ENCODE measurements at places on chromosomes 11 and 22.
A peak's percentile ranks its signal among the peaks of the same experiment; 100 is the strongest.

DNA sequence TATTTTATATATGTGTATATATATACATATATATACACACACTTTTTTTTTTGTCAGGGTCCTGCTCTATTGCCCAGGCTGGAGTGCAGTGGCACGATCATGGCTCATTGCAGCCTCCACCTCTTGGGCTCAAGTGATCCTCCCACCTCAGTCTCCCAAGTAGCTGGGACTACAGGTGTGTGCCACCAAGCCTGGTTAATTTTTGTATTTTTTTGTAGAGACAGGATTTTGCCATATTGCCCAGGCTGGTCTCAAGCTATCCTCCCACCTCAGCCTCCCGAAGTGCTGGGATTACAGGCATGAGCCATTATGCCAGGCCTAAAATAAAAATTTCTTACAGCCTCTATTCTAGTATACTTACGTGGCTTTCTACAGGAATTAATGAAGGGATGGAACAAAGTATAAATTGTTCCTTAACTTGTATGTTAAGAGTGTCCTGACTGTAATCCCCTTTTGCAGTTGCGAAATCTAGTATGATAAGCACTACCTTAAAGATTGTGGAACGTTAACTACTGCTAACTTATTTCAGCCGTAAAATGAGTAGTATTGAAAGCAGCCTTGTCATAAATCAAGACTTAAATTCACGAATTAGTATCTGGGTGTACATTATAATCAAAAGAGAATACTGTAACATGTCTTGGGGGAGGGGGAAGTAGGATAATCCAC is 2.1 kb downstream of the TRAF6 start:
- DNase-seq: no peak

DNA sequence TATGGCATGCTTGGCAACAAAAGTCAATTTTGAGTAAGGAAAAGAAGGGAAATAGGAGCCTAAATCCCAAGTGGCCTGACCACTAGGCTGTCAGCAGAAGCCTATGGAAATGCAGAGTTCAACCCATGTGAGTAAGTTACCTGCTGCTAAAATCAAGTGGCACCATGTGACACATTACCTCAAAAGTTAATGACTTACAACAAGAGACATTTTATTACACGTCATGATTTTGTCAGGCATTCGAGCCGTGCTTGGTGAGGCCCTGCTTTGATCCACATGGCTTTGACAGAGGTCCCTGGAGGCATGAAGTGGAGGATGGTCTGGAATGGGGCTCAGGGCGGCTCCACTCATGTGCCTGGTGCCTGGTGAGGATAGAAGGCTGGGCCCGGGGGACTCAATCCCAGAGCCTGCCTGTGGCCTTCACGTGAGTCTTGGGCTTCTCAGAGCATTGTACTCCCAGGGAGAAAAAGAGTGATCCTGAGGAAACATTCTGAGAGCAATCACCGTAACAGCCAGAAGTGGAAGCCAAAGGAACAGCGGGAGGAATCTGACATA is 339.1 kb upstream of the B3GAT1 start:
- no peak for DNase-seq

GRCh38 chr11:106061249-106061784 is 15.8 kb downstream of the KBTBD3 start:
- DNase-seq: no peak

DNA sequence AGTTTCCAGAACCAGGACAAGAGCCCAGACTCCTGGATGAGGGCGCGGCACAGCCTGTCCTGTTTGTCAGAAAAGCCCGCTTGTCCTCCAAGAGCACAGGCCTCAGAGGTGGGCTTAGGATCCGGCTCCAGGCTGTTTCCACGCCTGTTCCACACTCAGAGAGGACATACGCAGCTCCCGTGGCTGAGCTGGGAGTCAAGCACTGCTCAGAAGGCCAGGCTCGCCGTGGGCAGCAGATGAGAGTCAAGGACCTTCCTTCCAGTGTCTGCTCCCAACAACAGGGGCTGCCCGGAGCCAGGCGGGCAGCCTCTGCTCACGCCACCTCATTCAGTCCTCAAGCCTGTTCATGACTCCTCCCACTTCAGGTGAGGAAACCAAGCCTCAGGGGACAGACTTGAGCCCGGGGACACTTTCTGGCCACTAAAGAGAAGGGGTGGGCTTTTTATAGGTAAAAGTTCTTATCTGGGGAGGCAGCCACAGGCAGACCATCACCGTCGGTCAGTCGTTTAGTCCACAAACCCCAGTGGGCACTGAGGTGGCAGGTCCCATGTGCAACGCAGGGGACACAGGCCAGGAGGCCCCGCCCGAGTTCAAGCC is 3.8 kb downstream of the CYB5R3 start:
- DNase-seq: no peak

DNA sequence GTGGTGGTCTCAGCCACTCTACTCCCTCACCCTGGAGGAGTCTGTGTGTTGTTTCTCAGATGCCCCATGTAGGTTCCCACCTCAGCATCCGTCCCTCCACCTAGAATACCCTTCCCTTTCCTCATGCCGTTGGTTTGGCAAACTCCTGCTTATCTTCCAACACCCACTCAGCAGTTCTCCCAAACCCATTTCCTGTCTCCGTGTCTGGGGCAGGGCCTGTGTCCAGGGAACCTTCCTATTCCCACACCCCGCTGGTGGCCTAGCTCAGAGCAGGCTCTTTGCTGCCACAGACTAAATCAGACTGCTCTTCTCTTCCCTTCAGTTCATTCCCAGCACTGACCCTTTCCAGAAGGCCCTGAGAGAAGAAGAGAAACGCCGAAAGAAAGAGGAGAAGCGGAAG is 7.5 kb upstream of the SREBF2 start:
- no peak for DNase-seq

DNA sequence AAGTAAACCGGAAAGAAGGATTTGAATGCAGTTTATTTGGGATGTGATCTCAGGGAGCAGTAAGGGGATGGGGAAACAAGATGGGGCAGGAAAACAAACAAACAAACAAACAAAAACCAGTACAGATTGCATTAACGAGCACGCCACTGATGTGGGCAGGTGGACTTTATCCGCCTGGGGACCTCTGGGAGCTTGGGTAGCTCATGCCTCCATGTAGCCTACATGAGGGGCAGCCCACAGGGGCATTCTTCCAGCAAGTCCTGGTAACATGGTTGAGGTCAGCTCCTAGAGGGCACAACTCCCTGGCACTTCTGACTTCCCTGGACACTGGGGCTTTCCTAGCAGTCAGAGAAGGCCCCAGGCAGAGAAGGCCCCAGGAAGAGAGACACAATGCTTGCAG is 38.6 kb downstream of the C11orf96 start:
- no peak for DNase-seq

DNA sequence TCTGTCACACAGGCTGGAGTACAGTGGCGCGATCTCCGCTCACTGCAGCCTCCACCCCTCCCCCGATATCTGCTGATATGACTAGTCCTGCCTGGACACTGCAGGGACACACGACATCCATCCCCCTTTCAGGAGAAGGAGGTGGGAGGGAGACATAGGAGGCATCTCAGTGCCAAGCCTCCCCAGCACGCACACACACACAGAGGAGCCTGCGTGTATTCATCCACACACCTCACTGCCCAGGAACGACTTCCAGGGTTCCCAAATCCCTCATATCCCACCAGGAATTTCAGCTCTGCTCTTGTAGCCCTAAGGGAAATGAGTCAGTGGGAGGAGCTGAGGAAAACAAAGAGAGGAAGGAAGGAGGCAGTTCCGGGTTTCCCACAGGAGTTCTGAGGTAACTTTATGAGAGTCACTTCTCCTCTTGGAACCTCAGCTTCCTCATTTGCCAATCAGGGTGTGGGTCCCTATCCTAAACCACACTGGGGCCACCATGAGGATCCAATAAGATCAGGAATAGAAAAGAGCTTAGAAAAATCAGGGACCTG is 37.2 kb upstream of the ACER3 start:
- no peak for DNase-seq

DNA sequence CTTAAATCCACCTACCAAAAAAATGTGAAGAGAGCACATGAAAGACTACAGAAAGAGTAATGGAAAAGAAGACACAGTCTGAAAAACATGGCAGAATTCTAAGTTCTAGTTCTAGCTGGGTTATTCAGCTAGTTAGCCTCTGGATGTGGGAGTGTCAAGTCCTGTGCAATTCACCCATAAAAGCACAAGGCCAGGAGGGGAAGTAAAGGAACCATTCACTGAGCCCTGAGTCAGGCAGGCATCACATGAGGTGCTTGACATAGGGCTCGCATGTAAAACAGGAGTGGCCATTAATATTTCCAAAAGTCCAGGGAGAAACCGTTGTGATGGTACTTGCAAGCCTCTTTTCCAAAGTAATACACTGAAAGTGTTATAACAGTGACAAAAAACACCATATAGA is 103.7 kb downstream of the GAB2 start:
- DNase-seq: no peak

GRCh38 chr11:114384487-114384886 is 15.8 kb downstream of the C11orf71 start:
- no peak for DNase-seq

DNA sequence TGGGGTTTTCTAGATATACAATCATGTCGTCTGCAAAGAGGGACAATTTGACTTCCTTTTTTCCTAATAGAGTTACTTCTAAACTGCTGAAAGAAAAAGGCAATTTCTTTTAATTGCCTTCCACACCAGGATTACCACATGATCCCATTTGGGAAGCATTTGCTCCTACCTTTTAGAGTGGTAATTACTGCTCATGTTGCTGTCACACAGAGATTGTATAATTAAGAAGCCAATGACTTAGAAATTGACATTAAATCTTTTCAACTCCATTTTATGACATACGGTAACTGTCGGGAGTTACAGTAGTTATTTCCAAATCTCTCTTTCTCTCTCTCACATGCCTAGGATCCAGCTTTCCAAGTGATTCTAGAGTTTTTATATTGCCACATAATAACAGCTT is 17.8 kb upstream of the RAG2 start:
- DNase-seq: no peak

- DNase-seq: no peak
Measured at GRCh38 chr11:10072142-10072541, 221.9 kb downstream of the SBF2 start.

GRCh38 chr22:22207845-22208564 is 36.6 kb upstream of the VPREB1 start:
- peak; percentile 84 for DNase-seq

GRCh38 chr11:13055200-13055599 is 46.1 kb downstream of the RASSF10 start:
- no peak for DNase-seq

DNA sequence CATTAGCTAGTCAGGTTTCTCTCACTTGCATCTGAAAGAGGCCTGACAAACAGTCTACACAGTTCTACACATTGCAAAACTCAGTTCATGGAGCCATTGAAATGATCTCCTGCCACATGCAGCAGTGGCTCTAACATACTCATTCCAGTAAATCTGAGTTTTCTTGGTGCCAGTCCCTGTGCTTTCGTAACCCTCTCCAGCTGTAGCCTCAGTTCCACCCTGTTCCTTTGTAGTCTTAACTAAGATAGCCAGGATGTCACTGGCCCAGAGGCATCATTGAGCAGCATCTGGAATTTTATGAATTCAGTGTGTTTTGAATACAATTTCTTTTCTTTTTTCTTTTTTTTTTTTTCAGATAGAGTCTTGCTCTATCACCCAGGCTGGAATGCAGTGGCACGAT is 37.4 kb upstream of the ZBED5 start:
- DNase-seq: no peak

- DNase-seq: no peak
Measured at GRCh38 chr22:41931701-41932269, 5.2 kb upstream of the TNFRSF13C start.

DNA sequence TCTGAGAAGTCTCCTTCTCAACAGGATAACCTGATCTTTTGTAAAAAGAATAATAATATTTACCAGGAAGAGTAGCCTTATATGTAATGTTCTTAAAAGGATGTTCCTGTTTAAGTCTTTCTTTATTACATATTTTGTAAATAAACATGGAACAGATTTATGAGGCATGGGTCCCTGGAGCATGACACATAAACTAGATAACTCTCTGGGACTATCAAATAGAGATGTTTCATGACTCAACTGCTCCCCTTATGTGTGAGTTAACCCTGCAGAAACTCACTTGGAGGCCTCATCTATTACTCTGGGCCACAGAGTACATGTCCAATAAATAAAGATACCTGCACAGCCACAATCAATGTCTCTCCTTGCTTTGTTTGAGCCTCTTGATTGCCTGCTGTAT is 64.6 kb downstream of the GDPD4 start:
- DNase-seq: no peak

DNA sequence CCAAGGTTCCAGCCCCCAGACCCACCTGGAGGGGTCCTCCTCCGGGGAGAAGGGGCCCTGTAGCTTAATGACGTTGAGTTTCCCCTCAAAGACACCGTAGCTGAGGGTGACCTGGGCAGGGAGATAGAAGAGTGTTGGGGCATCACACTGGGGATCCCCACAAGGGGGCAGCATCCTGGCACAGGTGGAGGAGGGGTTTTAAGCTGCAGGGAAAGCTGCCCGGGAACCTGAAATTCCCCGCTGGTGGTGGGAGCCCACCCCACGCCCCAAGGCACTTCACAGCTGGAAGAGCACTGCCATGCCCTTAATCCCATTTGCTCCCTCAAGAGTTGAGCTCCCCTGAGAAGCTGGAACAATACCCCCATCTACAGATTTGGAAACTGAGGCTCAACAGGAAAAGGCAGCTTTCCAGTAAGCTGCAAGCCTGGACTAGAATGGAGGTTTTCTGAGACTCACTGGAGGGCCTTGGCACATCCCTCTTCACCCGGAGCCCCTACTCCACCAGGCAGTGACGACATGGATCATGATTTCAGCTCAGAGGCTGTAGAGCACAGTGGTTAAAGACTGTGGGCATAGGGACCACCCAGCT is 13.7 kb downstream of the MFNG start:
- DNase-seq: peak; percentile 55

DNA sequence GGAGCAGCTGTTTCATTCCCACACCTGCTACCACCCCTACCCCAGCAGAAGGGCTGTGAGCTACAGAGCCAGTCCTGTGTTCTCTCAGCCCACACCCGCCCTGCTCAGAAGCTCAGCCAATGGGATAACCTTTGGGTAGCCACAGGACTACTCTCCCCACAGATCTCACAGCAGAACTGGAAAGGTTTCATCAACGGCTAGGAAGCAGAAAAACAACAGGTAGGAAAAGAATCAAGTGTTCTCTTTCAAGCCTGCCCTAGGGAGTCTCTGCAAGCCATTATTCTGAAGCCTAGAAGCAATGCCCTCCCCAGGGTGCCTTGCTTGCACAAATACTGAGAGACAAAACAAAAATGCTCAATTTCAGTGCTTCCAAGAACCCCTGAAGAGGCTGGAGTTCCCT is 77.2 kb downstream of the TMPRSS5 start:
- no peak for DNase-seq

DNA sequence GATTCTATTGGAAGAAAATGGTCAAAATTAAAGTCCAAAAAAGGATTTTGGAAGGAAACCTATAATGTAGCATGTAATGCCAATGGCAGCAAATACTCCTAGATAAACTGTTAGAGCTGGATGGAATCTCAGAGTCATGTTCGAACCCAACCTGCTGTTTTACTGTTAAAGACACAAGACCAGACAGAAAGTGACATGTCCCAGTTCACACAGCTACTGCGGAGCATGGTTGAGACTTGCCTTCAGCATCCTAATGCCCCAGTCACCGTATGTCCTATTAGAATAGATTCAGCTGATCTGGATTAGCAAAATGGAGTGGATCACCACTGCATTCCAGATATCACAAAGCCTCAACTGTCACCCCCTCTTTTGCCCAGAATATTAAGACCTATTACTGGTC is 14.9 kb downstream of the PISD start:
- no peak for DNase-seq

All from GM10248 (cell line).